ENCODE measurements at places on chromosomes 7 and 10.

DNA sequence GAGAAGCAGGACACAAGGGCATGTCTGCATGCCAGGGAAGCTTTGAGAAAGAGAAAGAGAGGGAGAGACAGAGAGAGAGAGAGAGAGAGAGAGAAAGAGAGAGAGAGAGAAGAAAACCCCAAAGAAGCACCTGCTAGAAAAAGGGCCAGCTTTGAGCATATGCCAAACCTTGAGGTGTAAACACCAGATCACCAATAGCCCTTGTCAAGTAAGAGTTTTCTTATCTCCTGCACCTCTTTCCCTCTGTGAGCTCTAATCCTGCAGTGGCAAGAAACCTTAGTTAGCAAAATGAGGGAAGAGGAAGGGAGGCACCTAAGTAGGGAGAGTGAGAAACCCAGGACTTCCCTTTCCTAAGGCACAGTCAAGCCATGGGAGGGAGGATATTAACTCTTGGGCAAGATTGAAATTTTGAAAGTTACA lies 11.3 kb upstream of the TRDMT1 start:
- no peak for DNase-seq

DNA sequence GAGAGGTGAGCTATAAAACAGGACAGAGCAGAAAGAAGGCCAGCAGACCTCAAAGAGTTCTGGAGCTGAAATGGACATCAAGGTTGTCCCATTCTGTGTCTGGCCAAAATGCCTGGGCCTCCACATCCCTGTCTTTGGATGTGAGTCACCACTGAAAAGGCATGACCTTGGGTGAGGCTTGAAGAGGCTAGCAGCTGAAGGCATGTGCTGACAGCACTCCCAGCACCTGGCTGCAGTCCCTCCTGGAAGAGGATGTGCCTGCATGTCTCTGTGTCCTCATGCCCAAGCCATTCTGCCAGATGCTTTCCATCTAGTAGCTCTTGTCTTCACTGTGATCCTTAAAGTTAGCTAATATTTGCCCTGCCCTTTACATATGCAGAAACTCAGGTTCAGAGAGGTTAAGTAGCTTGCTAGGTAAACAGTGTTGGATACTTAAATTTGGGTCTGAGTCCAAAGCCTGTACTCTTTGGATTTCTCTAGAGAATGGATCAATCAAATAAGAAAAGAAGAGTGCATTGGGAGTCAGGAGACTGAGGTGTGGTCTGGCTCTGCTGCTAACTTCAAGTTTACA lies 35.8 kb downstream of the HECW1 start:
- no peak for DNase-seq

GRCh38 chr7:103626776-103627175 lies 180.8 kb upstream of the SLC26A5 start:
- no peak for DNase-seq

DNA sequence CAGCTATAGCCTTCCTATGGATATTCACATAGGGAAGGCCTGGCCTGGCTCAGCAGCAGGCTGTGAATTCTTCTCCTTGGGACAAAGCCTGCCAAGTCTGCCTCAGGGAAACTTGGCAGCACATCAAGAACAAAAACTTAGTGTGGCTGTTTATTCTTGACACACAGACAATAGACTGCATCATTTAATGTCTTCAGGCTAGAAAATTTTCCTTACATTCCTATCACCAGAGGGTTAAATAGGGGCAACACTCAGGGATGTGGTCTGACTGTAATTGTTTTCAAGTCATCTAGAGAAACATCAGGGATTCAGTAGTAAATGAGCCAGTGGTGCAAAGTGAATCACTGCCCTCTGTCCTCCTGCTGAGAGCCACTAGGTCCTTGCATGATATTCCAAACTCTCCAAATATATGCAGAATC lies 137.3 kb downstream of the SEMA3C start:
- DNase-seq: no peak

GRCh38 chr10:110423650-110424049 lies 74.1 kb upstream of the DUSP5 start:
- DNase-seq: no peak

- DNase-seq: no peak
Observed at GRCh38 chr7:66720561-66720960, 20.0 kb upstream of the RABGEF1 start.

GRCh38 chr7:50330254-50330653 lies 25.7 kb downstream of the IKZF1 start:
- DNase-seq: no peak

DNA sequence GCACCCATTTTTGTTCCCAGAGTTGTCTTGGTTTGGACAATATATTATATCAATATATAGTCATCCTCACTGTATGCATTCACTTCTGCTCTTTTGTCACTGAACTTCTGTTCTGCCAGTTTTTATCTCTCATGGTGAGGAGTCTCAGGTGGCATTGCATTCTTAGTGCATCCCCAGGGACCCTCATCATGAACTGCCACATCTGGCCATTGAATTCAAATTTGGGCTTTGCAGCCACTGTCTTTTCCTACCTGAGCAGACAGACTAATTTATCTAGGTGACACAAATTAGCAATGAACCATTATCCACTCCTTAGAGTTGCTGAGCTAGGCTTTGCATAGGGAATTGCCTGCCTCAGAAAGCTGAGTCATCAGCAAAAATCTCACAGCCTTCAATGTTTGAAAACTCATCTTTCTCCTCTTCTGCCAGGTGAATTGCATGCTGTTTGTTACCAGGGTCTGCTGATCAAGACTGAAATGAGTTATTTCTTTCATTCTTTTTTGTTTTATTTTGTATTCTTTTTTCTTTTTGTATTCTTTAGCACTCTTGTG lies 316.8 kb upstream of the MTPN start:
- DNase-seq: no peak

DNA sequence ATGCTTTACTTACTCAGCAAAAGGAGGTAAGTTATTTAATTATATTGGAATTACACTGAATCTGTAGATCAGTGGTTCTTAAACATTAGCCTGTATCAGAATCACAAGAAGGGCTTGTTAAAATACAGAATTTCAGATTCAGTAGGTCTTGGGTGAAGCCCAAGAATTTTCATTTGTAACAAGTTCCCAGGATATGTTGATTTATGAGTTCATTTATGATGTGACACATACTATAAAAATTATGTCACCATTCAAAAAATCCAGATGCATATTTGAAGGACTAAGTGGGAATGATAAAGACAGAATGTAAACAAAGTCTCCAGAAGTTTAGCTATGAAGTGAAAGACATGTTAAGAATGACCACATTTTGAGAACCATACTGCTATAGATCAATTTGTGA lies 52.3 kb downstream of the HECTD2 start:
- no peak for DNase-seq

- peak; percentile 21 for DNase-seq
Observed at GRCh38 chr7:28953633-28954032, 4.5 kb downstream of the TRIL start.

GRCh38 chr10:24771943-24772694 lies 48.4 kb upstream of the ARHGAP21 start:
- no peak for DNase-seq

DNA sequence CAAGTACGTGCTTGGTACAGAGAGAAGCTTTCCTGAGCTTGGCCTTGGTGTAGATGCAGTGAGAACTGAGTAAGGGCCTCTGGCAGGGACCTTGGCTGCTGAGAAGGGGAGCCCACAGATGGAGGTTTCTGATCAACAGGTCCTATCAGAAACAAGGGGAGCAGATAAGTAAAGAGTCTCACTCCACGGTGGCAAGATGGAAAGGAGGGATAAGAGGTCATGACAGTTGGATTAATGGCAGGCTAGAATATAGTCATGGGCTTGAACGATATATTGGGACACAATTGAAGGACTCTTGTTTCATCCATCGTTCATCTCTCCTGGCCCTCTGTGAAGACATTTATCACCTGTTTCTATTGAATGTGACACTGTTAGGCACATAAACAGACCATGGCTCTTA lies 41.5 kb downstream of the MET start:
- no peak for DNase-seq

- no peak for DNase-seq
Observed at GRCh38 chr10:103367379-103367781, 396 bp upstream of the TAF5 start.

GRCh38 chr10:114920459-114920858 lies 17.5 kb upstream of the TRUB1 start:
- no peak for DNase-seq

DNA sequence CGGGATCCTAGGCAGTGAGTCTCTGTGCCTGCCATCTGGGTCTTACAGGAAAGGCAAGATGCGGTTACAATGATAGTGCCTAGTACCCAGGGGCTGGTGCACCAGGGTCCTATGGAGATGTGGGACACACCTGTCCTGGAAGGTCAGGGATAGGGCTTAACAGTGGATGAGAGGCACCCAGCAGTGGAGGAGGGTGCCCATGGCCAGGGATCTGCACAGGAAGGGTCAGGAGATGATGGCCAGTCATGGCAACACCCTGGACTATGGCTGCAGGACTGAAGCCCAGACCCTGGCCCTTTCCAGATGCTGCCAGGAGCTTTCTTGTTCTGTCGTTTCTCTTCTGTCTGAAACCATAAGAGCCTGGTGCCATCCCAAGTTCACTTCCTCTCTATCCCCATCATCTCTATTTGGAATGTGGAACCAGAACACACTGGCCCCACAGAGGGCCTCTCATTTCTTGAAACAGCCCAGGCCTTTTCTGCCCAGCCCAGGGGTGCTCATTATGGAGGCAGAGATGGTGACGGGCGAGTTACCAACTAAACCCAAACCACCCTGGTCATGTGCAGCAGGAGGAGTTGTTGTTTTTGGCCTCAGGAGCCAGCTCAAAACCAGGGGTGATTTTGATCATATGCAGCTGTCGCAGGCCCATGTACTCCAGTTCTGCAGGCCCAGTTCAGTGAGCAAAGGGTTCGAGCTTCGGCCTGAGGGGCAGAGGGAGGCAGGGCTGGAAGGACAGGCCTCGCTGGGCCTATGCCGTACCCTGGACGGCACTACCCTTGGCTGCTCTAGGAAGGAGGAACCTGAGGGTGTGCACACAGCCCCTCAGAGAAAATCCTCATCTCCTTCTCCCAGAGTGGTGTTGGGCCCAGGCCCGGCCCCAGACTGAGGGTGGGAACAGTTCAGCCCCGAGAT lies 52.6 kb upstream of the GDF10 start:
- DNase-seq: no peak

DNA sequence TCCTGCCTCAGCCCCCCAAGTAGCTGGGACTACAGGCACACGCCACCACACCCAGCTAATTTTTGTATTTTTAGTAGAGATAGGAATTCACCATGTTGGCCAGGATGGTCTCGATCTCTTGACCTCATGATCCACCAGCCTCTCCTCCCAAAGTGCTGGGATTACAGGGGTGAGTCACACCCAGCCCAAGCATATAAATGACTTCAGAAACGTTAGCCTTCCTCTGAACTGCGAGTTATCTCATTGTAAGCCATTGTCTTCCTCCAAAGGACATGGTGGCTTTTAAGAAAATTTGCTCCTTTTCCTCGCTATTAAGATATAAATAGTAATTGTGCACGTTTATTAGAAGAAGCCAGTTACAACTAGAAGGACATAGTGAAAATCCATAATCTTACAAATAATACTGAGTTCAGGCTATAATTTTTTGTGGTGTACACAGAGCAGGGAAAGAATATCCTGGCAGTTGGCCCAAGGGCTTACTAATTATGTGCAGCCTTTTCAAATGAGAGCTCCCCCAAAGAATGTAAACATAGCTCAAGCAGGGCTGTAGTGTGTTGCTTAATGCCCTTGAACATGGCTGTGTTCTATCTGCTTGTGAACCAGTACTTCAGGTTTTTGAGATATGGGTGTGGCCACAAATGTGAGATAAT lies 495.8 kb downstream of the PARD3 start:
- peak; percentile 79 for DNase-seq

GRCh38 chr10:92957223-92958010 lies 103.2 kb upstream of the CYP26C1 start:
- DNase-seq: no peak

GRCh38 chr7:5197811-5198210 lies 7.8 kb downstream of the WIPI2 start:
- no peak for DNase-seq

DNA sequence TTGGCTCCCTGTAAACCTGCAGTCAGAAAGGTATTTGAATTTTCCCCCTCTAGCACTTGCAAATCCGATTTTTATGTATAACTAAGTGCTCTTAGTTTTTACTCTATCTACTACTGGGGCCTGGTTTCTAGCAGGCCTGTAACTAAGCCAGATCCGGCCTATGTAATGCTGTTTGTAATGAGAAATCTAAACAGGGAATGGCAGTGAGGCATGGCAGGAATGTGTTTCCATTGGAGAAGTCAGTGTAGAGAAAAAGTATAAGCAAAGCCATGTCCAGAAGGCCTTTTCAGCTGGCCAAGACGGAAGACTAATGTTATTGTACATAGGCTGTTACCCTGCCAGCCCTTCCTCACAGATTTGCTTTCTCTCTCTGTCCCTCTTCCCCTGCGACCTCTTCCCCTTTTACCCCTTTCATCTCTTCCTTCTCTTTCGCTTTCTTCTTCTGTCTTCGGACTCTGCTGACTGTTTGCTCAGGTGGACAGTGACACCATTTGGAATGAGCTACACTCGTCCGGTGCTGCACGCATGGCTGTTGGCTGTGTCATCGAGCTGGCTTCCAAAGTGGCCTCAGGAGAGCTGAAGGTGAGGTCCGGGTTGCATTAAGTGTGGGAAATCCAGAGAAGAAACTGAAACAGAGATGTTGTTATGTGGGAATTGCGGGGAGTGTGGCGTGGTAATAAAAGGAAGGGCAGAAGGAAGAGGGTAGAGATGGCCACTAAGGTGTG lies 297.5 kb downstream of the HDAC9 start:
- DNase-seq: peak; percentile 61

- DNase-seq: no peak
Observed at GRCh38 chr10:48274636-48275035, at the start of gene FRMPD2. Gene FRMPD2 (minus strand): TSS chr10:48274696. CDS start chr10:48274567, 129 bp downstream.

GRCh38 chr7:7516156-7516555 lies 19.5 kb downstream of the COL28A1 start:
- DNase-seq: no peak

- DNase-seq: no peak
Observed at GRCh38 chr7:117605712-117606111, 125.9 kb downstream of the CFTR start.

DNA sequence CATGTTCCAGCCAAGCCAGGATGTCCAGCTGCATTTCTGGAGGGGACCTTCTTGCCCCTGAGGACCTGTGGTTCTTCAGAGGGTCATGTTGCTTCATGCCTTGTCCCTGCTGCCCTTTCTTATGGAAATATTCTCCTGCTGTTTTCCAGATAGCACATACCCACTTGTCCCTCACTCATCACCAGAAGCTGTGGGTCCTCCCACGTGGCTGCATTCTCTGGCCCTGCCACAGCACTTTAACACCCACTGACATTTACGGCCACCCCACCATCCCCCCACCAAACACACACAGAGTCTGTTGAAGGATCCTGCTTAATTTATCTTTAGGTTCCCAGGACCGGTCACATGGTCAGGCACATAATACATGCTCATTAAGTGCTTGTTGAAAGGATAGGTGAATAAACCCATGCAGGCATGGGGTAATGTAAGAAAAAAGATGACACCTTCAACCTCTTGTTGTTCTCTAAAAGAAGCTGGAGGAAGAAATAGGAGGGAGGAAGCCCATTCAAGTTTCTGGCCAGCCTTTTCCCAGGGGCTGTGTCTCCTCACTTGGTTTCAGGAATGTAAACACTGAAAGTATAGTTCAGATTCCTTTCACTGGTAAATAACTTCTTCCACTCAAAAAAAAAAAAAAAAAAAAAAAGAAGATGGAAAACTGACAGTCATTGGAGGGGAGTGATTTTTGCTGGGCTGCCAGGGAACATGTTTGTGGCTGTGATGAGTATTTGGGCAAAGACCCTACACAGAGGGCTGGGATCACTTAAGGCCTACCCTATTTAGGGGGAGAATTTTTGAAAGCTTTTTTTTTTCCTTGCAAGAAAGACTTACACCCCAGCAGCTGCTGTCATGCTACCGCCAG lies 19.8 kb upstream of the BMPER start:
- no peak for DNase-seq
